GM03348 (cell line): ENCODE measurements at places on chromosomes 12 and 14.

GRCh38 chr12:52244615-52244994, 11.6 kb downstream of the KRT7 start:
- peak; percentile 43 for DNase-seq

- DNase-seq: peak; percentile 36
Observed at GRCh38 chr12:26017484-26018211, 59.2 kb downstream of the RASSF8 start.

- DNase-seq: no peak
Observed at GRCh38 chr12:112716099-112717093, 75.2 kb upstream of the RPH3A start.

DNA sequence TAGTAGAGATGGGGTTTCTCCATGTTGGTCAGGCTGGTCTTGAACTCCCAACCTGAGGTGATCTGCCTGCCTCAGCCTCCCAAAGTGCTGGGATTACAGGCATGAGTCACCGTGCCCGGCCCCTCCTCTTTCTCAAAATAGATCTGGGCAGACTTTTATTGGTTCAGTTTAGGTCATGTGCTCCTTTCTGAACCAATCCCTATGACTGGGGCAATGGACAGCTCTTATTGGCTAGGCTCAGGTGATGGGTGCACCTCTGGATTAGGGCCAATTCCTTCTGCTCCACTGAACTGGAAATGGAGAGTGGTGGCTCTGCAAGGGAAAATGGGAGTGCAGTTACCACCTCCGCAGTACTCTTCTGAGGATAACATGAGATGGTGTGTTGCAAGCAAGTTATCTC, 6.2 kb upstream of the ATP6V0A2 start:
- no peak for DNase-seq

DNA sequence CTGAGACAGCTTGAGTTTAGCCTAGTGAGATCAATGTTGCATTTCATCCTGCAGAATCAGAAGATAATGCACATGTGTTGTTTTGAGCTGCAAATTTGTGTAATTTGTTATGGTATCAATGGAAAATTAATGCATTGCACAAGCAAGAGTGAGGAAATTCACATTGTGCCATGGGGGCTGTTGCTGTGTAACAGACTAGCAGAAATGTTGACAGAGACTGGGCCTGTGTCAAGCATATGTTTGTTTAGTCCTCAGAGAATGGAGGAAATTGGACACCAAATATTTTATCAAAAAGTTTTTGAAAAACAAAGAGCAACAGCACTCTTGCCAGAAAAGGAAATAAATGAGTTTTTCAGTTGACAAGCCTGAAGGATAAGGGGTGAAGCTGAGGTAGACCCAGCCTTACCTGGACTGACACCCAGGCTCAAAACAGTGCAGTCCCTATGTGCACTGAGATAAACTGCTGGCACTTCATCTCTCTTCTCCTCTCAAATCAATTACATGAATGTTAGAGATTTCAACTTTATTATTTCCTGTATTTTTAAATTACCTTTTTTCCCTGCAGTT, 1150.0 kb downstream of the FSCB start:
- DNase-seq: no peak
